Stimulated activated CD8-positive, alpha-beta memory T cell treated with anti-CD3 and anti-CD28 coated beads, Interleukin-15, amount 100 ng/mL, for 1 hour (primary cell): ENCODE measurements at places on chromosomes 7 and 10.

GRCh38 chr10:80406204-80406603 lies 2.1 kb upstream of the PRXL2A start:
- no peak for DNase-seq

GRCh38 chr7:73341877-73342276 lies 13.9 kb downstream of the FKBP6 start:
- no peak for DNase-seq

DNA sequence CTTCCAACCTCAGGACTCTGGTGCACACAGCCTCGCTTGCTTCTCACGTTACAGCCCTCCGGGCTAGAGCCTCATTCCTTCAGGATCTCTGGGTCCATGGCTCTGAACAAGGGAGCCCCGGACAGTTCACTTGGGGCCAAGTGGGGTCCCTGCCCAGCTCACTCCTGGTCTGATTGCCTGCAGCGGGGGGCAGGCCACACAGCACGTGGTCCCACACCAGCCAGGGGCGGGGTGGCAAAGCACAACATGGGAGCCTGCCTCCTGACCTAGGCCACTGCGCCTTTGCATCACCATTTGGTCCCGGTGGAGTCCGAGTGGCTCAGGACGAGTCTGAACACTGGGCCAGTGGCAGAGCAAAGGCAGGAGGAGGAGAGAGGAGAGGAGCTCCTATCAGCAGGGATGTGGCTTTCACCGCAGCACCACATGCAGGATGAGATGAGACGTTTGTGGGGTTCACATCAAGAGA lies 13.4 kb upstream of the CRYGN start:
- DNase-seq: no peak

DNA sequence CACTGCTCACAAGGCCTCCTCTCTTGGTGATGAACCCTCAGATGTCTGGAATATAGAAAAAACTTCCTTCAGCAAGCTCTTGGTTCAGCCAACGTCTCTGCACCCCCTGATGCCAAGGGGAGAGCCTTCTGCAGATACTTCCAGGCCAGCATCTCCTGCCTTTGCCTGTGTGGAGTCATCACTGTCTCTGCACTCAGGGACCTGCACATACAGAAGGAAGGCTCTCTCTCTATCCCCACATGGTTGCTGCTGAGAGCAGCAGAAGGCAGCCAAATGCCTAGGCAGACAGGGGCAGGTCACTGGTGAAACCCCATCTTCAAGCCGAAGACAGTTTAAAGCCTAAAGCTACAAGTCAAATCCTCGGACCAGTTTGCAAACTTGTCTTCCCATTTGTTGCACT lies 137.6 kb downstream of the WDR11 start:
- DNase-seq: no peak

DNA sequence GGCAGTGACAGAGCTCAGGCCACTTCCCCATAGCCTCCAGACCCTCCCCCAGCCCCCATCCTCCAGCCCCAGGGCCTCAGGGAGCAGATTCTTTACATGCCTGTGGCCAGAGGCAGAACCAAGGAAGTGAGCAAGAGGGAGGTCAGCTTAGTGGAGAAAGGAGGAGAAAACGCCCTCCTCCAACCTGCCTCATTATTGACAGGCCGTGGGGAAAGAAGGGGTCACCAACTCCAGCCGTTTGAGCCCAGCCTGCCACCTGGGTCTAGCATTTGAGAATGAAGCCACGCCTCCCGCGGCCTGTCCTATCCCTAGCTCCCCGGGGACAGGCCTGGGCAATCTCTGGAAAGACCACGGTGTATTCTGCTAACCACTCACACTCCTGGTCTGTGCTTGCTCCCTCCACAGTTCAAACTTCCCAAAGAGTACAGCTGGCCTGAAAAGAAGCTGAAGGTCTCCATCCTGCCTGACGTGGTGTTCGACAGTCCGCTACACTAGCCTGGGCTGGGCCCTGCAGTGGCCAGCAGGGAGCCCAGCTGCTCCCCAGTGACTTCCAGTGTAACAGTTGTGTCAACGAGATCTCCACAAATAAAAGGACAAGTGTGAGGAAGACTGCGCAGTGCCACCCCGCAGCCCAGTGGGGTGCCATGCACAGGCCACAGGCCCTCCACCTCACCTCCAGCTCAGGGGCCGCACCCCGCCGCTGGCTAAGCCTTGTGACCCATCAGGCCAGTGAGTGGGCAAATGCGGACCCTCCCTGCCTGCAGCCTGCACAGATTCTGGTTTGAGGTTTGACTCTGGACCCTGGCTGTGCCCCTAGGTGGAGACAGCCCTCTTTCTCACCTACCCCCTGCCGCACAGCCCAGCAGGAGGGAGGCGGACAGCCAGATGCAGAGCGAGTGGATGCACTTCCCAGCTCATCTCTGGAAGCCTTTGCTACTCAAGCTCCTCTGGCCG lies 14.3 kb upstream of the TRIM8 start:
- no peak for DNase-seq

DNA sequence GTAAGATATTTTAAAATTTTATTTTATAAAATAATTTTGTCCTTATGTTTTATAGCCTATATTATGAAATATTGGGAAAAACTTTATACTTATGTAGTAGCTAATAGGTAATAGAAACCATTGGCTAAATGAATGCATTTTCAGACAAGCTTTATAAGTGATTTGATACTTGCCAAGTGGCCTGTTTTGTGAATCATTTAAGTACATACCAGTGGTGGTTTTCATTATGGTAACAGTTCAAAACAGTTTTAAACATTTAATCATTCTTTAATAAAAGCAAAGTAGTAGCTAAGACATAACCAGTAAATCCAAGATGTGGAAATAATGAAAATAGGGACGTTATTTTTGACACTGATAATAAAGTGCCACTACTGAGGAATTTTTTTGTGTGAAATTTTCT lies 182.2 kb downstream of the PHF14 start:
- DNase-seq: no peak

- DNase-seq: no peak
Observed at GRCh38 chr7:94687810-94688209, 31.9 kb upstream of the SGCE start.

GRCh38 chr7:128162666-128163065 lies 78.4 kb upstream of the LEP start:
- DNase-seq: no peak
